RPMI8226 (cell line): ENCODE measurements at places on chromosomes 11 and 22.

- no peak for DNase-seq
Observed at GRCh38 chr11:56932572-56933220, 56.0 kb upstream of the OR5AK2 start.

DNA sequence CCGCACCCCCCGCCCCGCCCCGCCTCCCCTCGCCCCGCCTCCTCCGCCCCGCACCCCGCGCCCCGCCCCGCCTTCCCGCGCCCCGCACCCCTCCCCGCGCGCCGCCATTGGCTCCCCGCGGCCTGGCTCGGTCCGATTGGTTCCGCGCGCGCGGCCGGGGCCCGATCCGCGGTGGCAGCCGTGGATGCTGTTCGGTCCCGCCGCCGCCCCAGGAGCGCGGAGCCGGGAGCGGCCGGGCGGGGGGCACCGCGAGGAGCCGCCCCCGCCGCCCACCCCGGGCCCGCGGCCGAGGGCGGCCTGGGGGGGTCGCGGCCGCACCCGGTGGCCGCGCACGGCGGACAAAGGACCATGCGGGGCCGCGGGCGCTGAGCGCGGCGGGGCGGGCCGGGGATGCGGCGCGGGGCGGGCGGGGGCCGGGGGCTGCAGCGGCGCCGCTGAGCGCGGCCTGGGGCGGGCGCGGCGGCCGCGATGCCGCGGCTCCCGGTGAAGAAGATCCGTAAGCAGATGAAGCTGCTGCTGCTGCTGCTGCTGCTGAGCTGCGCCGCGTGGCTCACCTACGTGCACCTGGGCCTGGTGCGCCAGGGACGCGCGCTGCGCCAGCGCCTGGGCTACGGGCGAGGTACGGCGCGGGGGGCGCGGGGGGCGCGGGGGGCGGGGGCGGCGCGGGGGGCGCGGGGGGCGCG lies at the start of gene B4GALNT4:
B4GALNT4 (plus strand) TSS at position 164 of the 683 bp plus-strand sequence; CDS start at position 469, 305 bp downstream.
- DNase-seq, result peak; percentile 52

DNA sequence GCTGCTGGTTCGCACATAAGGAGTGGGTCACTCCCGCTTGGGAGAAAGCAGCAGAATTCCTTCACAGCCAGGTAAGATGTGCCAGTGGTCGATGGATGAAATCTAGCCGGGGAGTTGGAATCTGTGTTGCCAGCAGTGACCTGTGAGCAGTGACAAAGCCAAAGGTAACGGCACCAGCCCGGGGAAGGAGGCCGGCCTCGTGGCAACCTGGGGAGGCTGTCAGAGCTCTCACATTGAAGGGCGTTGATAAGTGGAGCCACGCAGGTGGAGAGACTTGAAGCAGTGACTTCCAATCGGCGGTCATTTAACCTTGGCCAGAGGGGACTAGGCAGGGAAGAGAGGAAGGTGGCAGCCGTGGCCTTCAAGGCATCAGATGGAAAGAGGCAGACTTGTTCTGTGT lies 58.8 kb downstream of the ARHGAP8 start:
- no peak for DNase-seq

DNA sequence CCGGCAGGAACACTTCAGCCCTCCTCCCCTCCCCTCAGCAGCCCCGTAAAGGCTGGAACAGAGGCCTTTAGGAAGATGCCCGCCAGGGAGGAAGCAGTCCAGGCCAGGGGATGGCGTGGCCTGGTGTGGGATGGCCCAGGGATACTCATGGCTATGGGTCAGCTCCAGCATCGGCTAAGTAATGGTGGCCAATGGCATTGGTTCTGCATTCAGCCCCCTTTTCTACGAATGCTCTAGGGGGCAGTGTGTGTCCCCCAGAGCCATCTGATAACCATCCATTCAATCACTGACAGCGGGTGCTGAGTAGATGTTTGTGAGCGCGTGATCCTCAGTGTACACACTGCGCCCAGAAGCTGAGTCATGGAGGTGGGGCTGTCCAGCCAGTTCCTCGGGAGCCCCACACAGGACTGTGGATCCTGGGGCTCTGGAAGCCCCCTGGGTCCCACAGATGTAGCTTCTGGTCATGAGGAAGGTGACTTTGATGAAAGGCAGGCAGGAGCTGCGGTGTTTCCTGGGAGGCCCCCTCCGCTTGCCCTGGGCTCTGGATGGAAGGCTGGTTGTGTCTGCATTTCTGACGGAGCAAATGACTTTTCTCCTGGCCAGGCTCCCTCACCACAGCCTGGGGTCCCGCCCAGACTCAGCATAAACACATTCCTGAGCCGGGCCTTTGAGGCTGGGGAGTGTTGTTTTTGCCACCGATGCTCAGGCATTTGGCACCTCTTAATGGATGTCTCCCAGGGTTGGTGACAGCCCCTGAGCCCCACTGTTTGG lies 46.5 kb downstream of the FBLN1 start:
- no peak for DNase-seq

DNA sequence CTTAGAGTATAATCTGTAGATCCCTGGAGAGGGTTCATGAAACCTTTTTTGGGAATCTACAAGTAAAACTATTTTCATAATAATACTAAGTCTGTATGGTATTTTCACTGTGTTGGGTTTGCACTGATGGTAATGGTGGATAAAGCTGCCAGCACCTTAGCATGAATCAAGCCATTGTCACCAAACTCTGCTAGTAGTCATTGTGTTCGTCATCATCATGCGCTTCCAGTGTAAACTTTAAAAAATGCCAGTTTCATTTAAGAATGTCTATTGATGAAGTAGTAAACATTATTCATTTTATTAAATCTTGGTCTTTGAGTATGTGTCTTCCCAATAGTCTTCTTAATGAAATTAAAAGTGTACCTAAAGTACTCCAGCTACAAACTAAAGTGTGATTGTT lies 15.0 kb downstream of the ALKBH3 start:
- DNase-seq, result no peak

GRCh38 chr22:27213294-27213693 lies 555.9 kb downstream of the MIAT start:
- no peak for DNase-seq

- no peak for DNase-seq
Observed at GRCh38 chr11:122423886-122424285, 231.6 kb upstream of the UBASH3B start.

DNA sequence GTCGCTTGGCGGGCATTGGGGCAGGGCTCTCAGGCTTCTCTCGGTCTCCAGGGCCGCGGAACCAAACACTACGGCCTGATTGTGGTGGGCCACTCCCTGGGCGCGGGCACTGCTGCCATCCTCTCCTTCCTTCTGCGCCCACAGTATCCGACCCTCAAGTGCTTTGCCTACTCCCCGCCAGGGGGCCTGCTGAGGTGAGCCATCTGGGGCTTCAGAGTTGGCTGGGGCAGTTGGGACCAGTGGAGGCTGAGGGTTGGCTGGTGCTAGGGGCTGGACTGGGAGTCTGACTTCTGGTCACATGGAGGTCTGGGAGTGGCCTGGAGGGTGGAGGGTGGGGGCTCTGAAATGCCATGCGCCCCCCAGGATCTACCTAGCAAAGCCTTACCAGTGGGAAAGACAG lies 15.3 kb upstream of the MYRF start:
- DNase-seq, result peak; percentile 78

DNA sequence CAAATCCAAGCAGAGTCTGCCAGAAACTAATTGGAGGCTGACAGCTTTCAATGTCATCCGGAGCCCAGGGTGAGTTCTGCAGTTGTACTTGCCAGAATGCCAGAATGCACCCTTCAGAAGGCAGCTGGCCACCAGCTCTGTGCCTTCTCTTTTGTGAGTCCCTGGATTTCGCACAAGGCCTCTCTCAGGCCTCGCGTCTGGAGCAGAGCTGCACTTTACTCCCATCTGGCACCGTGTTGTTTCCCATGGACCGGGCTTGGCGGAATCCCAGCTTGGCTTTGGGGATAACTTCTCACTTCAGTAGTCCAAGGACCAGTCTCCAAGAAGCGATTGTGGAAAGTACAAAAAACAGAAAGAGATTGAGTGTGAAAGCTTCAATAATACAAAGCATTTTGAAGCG lies 451.3 kb upstream of the KIRREL3 start:
- no peak for DNase-seq

- no peak for DNase-seq
Observed at GRCh38 chr11:27722117-27722952, 22.1 kb upstream of the BDNF start.

DNA sequence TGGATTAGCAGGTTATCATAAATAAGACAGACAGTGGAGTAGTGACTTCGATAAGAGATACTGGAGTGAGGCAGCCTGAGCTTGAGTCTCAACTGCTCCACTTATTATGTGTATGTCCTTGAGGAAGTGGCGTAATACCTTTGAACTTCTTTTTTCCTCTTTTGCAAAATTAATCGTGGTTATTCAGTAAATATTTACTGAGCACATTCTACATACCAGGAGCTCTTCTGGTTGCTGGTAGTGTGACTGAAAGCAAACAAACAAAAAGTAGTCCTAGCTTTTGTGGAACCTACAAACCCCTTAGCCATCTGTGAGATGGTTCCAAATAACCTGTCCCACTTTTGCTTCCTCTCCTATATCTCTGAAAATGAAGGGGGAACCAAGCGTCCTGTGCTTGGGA lies 125.6 kb upstream of the ASPHD2 start:
- DNase-seq, result no peak

DNA sequence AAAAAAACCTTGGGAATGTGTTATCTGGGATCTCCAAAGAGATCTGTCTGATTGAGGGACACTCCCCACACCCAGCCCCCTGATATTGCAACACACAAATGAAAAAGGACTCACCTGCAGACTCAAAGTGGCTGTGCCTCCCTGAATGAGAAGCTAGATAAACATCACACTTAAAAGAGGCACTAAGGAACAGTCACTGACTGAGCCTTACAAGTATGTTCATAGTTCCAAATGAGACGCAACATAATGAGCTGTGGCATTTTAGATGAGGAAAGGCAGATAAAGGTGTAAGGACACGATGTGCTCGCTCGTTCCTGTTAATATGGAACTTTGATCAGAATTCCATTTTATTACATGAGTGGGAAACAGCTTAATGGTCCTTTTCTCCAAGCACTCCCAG lies 21.0 kb upstream of the CFAP300 start:
- DNase-seq, result no peak

DNA sequence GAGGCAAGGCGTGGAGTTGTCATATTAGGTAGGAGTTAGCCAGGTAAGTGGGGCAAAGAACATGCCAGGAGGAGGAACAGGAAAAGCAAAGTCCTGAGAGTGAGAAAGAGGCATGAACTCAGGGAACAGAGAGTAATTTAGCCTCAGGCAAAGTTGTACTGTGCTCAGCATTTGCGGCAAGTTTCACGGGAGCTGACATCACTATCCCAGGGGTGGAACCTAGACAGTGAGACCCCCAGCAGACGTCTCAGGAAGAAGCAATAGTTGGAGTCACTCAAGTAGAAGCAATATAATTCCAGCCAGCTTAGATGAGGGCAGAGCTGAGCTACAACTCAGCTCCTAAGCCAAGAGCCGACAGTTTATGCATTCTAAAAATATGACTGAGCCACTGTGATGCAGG lies 426.0 kb upstream of the ISX start:
- no peak for DNase-seq

GRCh38 chr11:34790620-34791019 lies 125.6 kb downstream of the APIP start:
- DNase-seq, result no peak

- DNase-seq, result peak; percentile 12
Observed at GRCh38 chr11:121341609-121342008, 49.0 kb downstream of the SC5D start.

DNA sequence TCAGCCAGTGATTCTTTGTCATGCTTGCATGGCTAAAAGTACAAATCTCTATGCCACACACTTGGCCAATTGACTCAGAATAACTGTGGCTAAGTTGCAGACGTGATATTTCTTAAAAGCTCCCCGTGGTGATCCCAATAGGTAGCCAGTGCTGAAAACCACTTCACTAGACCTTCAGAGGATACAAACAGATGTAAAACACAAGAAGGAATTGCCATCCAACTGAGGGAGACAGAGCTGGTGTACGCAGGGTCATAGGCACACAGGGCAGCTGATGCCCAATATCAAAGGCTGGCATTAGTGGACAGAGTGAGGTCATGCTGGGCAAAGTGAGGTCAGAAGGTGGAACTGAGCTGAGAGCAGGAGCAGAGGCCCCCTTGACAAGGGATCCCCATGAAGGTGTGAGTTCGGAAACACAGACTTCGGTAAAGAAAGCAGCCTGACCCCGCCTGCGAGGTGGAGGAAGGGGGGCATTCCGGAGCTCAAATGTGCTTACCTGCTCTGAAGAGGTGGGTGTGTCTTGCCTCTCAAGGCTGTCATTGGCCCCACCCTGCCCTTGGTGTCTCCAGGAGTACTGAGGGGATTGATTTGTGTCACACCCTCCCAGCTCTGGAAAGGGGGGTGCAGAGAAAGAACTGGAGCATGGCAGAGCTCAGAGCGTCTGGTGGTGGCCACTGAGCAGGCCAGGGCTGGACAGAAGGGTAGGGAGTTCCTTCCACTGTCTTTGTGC lies 344.9 kb upstream of the B3GAT1 start:
- DNase-seq, result no peak

GRCh38 chr11:119388103-119388502 lies 6.6 kb upstream of the USP2 start:
- DNase-seq, result no peak

GRCh38 chr11:134037046-134037908 lies 31.6 kb upstream of the JAM3 start:
- no peak for DNase-seq

DNA sequence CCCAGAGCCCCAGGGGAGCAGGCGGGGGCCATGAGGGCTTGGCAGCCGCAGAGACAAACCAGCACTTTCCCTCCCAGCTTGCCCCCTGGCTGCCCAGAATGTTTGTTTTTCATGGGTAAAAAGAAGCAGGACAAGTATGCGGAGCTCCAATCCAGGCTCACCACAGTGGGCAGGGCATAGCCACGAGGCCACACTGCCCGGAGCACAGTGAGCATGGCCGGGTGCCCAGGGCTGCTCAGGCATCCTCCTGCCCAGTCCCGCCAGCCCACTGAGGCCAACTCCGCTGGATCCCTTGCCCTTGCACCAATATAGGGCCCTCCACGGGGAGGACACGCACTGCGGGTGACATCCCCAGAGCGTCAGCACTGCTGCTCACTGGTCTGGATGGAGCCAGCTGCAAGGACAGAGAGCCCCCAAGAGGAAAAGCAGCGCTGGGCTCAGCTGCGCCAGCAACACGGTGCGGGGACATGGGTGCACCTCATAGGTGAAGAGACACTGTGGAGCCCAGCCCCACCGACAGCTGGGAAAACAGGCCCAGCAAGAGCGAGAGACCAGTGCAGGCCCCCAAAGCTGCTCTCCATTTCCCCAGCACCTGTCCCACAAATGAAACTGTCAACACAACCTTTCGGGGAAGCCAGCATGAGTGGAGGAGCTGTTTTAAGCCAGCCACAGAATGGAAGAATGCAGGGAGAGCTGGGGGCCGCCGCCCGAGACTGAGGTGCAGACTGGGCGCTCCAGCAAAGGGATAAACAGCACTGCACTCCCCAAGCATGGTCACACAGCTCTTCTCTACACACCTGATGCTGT lies 24.8 kb downstream of the ARVCF start:
- no peak for DNase-seq

DNA sequence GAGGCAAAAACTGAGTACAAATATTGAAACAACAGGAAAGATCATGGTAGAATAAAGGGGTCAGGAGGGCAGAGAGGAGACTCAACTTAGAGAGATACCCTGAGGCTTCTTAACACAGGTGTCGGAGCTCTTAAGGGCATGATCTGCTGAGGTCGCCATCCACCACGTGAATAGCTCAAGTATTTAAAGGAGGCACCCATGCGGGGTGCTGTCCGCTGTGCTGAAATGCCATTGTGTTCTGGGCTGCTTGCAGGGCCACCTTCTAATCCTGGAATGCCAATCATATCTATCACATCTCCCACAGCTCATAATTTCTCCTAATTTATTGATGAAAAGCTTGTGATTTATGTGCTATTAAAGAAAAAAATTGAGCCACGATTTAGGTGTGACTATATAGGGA lies 90.2 kb downstream of the SEZ6L start:
- peak; percentile 51 for DNase-seq

- DNase-seq, result no peak
Observed at GRCh38 chr11:105232021-105232420, 92.5 kb upstream of the CARD18 start.

- DNase-seq, result no peak
Observed at GRCh38 chr11:2742611-2743426, 43.0 kb upstream of the KCNQ1OT1 start.
